Memory B cell (primary cell): ENCODE measurements at places on chromosomes 16 and 17.

GRCh38 chr17:50708050-50709000 is 611 bp upstream of the ANKRD40 start:
- no peak for DNase-seq

- DNase-seq = no peak
These were observed 19.8 kb upstream of the CMIP start for GRCh38 chr16:81424771-81425170.

DNA sequence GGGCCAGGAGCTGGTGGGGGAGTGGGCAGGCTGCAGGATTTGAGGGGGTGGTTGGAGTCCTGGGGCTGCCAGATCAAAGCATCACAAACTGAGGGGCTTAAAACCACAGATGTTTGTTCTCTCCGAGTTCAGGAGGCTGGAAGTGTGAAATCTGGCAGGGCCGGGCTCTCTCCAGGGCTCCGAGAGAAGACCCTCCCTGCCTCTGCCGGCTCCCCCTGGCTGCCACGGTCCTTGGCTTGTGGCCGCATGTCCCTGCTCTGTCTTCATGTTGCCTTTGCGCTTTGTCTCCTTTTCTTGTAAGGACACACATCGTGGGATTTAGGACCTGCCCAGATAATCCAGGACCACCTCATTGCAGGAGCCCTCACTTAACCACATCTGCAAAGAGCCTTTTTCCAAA is 139.8 kb upstream of the GSE1 start:
- no peak for DNase-seq

GRCh38 chr16:27762441-27762840 is 212.5 kb downstream of the KATNIP start:
- DNase-seq = no peak

DNA sequence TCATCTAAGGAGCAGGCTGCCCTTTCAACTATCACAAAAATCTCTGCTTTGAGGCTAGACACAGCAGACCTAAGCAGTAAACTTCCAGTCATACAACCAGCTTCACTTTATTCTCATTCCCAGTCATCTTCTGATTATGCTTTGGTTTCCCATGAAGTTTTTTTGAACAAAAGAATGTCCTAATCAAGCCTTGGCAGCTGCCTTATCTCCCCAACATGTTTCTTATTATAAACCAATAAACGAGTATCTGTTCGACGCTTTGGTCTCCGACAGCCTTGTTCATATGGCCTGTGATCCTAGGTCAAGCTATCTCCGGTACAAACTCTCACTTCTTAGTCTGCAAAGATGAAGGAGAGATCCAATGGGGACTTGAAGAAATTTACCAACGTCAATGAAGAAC is 47.4 kb upstream of the CDYL2 start:
- no peak for DNase-seq

DNA sequence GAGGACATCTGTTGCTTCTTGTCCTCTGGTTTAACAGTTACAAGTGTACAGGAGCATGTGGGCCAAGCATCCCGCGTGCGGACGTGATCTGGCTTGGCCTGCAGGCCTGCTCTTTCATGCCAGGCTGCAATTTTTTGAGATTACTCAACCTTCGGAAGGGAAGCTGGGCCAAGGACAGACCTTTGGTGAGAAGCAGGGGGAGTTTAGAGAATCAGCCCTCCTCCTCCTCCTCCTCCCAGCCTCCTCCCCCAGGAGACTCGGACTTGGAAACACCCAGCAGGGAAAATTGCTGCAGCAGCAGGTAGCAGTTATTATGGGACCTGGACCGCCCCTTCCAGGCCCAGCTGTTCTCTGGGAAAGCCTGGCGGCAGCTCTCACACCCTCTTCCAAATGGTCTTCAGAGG is 5.1 kb upstream of the KLHL36 start:
- no peak for DNase-seq

- DNase-seq = no peak
These were observed 66.4 kb upstream of the SMIM36 start for GRCh38 chr17:55577687-55578086.
